ENCODE measurements at places on chromosomes 1 and 21. TPM values are rescaled to one million over a fixed set of nuclear protein-coding genes. Genes with fewer than 3 reads are reported as not detected.

The CHI3L2 gene
- not detected for total RNA-seq

The RNF207 gene
- total RNA-seq = 15.5 TPM

The OR6N1 gene
- total RNA-seq = not detected

The PPIAL4G gene
- not detected for total RNA-seq

The KCNE1 gene
- under 0.01 TPM for total RNA-seq

The AGMAT gene
- total RNA-seq = 0.50 TPM

The SGIP1 gene
- 99.6 TPM for total RNA-seq

The CCDC17 gene
- 0.97 TPM for total RNA-seq

The FNDC5 gene
- total RNA-seq = 0.81 TPM

The LYSMD1 gene
- total RNA-seq = 2.8 TPM

The POU2F1 gene
- total RNA-seq = 8.1 TPM

The UBIAD1 gene
- 22.2 TPM for total RNA-seq

The GPA33 gene
- total RNA-seq = not detected

The USH2A gene
- not detected for total RNA-seq

The RIPPLY3 gene
- not detected for total RNA-seq

The CA6 gene
- not detected for total RNA-seq

The PDE4B gene
- total RNA-seq = 35.1 TPM

All from bladder microvascular endothelial cell (primary cell).